Chondrocyte (in vitro differentiated cells): ENCODE measurements at places on chromosomes 4 and X. TPM values are rescaled to one million over a fixed set of nuclear protein-coding genes. Genes with fewer than 3 reads are reported as not detected.

- no peaks in the 10 kb centered on the region for H3K4me1 ChIP-seq
- H3K27me3 ChIP-seq: no peaks in the 10 kb centered on the region
- no peak overlapping the region for H3K27ac ChIP-seq
- H3K36me3 ChIP-seq: no peaks in the 10 kb centered on the region
Measured at GRCh38 chr4:38752941-38753806, 29.6 kb downstream of the TLR10 start.

- peaks cover 2% of the 10 kb centered on the region for H3K27me3 ChIP-seq
- no peaks in the 10 kb centered on the region for H3K36me3 ChIP-seq
- no peak overlapping the region for H3K27ac ChIP-seq
- H3K4me3 ChIP-seq: no peak overlapping the region
Measured at GRCh38 chr4:16579866-16580265, 318.6 kb downstream of the LDB2 start.

The MAGEA4 gene
- not detected in 3 replicates for total RNA-seq

The SCML1 gene
- total RNA-seq: 8.4 to 9.4 TPM (median 8.7 TPM) in 3 replicates

The PLXNB3 gene
- 8.5 to 36.3 TPM (median 34.8 TPM) in 3 replicates for total RNA-seq

The IL2RG gene
- not detected in 3 replicates for total RNA-seq

The TMSB4X gene
- total RNA-seq: 1,769 to 3,180 TPM (median 3,093 TPM) in 3 replicates

The PGAM4 gene
- total RNA-seq: not detected in 3 replicates

The RGN gene
- total RNA-seq: 0.33 TPM in 1 of 3 replicates, not detected in the others

The GYPB gene
- not detected in 3 replicates for total RNA-seq
